H1 (cell line): ENCODE measurements at places on chromosomes 6 and 20. TPM values are rescaled to one million over a fixed set of nuclear protein-coding genes. Genes with fewer than 3 reads are reported as not detected.

The SNAI1 gene
- 6.5 and 7.7 TPM in 2 replicates for total RNA-seq

The CFAP206 gene
- not detected in 2 replicates for total RNA-seq

The TSBP1 gene
- total RNA-seq, result not detected in 2 replicates

The ZDHHC14 gene
- total RNA-seq, result 5.3 and 7.4 TPM in 2 replicates

The DCDC2 gene
- total RNA-seq, result 0.15 and 0.23 TPM in 2 replicates

The SLC2A10 gene
- total RNA-seq, result 9.7 and 9.9 TPM in 2 replicates

The PAK1IP1 gene
- 43.6 and 46.4 TPM in 2 replicates for total RNA-seq

The RAB23 gene
- 17.2 and 17.5 TPM in 2 replicates for total RNA-seq

The CALHM6 gene
- total RNA-seq, result 0.93 and 1.1 TPM in 2 replicates

The PTGIS gene
- 35.5 and 40.2 TPM in 2 replicates for total RNA-seq

The NINL gene
- total RNA-seq, result 27.3 and 30.0 TPM in 2 replicates
